NCI-H1436 treated with DMSO at 0.1 percent for 48 hours (cell line): ENCODE measurements at places on chromosomes 1 and 21.
A peak's percentile ranks its signal among the peaks of the same experiment; 100 is the strongest.

DNA sequence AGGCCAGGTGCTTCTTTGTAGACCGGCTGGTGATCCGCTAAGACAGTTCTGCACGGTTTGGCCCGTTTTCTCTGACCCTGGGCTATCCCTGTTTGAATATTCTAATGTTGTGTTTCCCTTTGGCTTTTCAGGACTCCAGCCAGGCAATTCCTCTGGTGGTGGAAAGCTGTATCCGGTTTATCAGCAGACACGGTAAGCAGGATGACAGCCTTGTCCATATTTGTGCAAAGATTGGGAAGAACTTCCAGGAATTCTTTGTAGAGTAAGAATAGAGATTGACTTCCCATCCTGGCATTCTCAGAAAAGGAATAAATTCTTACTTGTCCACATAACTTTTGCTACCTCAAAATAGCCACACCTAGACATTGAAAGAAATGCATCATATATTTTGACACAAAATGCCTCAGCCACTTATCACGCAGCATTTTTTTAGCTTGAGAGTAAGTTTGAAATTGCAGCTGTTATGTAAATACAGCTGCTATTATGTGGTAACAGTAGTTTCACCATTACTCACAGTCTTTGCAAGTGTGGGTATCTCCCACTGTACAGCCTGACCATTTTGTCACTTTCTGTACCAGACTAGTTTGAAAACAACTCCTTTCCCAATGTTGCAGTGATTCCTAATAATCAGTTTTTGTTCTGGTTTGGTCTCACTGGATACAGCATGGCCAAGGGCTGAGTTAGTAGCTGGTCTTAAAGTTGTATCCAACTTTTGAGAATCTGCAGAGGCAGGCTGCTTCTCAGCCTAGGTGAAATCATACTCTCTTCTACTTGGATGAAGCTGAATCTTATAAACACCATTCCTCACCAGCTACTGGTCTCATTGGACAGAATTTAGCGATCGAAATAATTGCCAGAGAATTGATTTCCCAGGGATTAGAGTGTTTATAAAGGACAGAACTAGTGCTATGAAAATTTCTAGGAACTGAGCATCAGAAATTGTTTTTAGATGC is 40.0 kb upstream of the IKBKE start:
- DNase-seq: no peak

DNA sequence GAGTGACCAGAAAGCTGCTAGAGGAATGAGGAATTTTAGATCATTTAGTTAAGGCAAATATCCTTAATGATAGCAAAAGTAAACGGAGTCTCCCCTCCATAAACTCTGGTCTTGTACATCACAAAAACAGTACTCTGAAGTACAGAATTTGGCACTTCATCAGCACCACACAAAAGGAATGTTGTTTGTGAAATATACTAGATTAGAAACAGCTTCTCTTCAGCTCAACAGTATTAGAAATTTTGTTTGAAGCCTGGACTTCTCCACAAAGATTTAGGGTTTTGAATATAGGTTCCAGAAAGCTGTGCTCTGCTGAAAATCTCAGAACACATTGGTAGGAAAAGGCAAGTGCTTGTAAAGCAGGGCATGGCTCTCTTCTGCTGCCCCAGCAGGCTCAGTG is 135.1 kb upstream of the PTGFR start:
- DNase-seq: no peak

GRCh38 chr1:172154551-172154950 is 265.9 kb upstream of the C1orf105 start:
- no peak for DNase-seq

- DNase-seq: no peak
Observed at GRCh38 chr1:88557014-88557413, 127.1 kb upstream of the PKN2 start.

DNA sequence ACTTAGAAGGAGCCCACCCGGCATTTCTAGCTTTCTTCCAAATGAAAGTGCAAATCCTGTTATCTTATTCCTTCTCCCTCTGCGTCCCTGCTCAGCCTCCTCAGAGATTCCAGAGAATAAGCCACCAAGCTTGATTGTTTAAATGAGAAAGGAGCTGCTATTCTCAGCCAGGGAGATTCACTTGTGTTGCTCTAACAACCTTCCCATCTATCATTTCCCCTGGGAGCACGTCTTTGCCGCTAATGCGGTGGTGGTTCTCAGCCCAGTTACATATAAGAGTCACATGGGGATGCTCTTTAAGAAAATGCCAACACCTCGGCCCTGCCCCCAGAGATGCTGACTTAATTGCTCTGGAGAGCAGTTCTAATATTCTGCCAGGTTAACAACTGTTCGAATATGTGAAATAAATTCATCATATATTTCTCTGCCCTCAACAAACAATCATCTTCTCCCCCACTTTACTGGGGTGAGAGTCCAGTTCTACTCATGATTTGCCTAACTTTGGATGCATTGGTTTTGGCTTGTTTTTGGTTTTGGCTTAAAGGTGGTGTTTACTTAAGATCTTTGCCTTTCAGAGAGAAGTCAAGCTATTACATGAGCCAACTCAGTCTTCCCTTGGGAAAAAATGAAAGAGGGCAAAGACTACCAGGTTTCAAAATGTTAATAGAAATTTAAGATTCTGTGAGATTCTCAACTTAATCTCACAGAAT is 213.9 kb downstream of the SEC16B start:
- no peak for DNase-seq

- no peak for DNase-seq
Observed at GRCh38 chr1:180975551-180975950, 47.1 kb downstream of the STX6 start.

DNA sequence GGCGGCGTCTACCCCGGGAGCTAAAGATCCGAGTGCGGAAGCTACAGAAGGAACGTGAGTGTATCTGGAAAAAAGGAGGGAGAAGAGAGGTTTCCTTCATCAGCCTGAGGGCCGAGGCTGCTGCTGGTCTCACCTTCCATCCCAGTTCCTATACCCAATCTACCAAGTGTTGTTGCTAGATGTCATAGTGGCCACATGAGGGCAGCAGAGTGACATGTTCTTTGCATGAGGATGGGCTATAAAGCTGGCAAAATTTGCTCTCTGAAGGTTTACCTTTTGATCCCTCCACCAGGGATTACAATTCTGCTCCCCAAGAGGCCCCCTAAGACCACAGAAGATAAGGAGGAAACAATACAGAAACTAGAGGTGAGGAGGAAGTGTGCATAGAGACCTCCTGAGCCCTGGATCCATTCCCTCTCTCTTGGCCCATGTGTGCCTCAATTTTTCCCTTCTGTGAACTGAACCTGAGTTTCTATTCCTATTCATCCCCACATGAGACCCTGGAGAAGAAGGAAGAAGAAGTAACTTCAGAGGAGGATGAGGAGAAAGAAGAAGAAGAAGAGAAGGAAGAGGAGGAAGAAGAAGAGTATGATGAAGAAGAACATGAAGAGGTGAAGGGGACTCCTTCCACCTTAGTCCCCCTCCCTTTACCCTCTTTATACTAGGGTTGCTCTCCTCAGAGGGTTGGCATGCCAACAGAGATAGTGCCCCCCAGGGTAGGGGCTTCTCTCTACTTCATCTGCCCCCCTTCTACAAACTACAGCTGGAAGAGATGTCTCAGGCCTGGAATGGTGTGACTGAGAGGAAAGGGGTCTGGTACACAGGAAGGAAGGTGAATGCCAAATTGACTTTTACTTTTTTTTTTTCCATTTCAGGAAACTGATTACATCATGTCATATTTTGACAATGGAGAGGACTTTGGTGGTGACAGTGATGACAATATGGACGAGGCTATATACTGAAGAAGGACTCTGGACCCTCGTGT is 13.3 kb downstream of the POLR3GL start:
- peak; percentile 55 for DNase-seq

DNA sequence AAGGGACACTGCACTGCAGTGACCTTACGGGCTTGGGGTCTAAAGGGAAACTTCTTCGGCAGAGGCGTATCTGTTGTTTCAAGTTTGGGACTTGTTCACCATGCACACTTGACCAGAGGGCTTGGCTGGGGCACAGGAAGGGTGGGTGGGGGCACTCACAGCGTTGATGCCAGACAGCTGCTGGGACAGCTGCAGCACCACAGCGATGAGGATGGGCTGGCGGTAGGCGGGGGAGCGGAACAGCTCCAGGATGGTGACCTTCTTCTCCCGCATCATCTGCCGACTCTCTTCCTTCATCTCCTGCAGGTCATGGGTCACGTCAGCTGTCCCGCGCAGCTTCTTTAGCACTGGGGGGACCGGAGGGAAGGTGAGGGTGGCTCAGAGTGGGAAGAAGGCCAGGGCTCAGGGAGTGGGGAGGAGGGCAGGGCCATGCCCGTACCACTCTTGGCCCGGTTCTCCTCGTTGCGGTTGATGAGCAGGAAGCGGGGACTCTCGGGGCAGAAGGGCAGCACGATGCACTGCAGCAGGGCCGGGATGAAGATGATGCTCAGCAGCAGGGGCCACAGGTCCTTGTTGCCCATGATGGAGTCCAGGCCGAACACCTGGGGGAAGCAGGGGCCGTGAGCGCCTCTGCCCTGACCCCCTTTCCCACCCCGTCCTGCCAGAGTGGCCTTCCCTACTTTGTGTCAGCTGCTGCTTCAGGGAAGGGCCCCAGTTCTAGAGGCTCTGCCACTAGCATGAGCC is 29.1 kb downstream of the SLC2A1 start:
- DNase-seq: no peak

GRCh38 chr21:41071258-41072171 is 96.4 kb upstream of the BACE2 start:
- DNase-seq: no peak

DNA sequence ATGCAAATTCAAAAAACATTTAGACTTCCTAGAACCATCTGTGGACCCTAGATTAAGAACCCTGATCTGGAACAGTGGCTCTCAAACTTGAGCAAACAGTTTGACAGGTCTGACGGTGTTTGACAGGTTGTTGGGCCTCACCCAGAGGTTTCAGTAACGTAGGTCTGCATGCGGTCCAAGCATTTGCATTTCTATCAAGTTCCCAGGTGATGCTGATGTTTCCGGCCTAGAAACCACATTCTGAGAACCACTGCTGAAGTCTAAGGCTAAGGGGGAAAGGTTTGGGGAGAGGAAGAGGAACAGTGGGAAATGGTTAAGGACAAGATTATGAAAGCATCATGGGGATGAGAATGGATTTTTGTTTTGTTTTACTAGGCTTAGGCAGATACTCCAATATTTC is 48.6 kb downstream of the MDM4 start:
- DNase-seq: no peak

DNA sequence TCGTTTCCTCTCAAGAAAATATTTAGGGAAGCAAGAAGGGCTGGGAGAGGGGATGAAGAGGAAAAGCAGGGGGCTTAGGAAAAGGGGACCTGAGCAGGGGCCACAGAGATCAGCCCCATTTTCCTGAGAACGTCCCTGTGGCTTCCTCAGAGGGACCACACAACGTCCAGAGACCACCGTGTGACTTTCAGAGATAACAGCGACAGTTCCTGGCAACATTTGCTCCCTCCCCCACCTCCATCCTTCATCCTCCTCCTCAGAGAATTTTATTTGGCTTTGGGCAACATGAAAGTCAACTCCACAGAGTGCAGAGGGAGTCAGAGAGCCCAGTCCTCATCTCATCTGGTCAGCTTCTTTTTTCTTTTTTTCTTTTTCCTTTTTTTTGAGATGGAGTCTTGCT is 50.9 kb downstream of the RUNX1 start:
- no peak for DNase-seq
